ENCODE measurements at places on chromosomes 16 and 17.

DNA sequence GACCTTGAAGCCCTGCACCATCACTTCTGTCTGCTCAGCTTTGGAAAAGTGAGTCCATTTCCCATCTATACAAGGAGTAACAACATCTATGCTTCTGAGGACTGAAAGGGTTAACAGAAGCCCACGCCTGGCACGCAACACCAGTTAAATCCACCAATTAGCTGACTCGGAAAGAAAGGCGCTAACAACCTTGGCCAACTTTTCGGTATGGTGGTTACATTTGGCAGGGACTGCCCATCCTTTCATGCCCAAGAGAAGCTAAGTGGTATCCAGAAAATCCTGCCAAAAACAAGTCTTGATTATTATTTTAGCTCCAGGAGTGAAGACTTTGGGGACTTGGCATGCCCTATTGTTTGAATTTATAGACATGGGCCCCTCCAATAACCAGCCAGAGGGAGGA lies 202.3 kb upstream of the RPL38 start:
- no peak for DNase-seq

DNA sequence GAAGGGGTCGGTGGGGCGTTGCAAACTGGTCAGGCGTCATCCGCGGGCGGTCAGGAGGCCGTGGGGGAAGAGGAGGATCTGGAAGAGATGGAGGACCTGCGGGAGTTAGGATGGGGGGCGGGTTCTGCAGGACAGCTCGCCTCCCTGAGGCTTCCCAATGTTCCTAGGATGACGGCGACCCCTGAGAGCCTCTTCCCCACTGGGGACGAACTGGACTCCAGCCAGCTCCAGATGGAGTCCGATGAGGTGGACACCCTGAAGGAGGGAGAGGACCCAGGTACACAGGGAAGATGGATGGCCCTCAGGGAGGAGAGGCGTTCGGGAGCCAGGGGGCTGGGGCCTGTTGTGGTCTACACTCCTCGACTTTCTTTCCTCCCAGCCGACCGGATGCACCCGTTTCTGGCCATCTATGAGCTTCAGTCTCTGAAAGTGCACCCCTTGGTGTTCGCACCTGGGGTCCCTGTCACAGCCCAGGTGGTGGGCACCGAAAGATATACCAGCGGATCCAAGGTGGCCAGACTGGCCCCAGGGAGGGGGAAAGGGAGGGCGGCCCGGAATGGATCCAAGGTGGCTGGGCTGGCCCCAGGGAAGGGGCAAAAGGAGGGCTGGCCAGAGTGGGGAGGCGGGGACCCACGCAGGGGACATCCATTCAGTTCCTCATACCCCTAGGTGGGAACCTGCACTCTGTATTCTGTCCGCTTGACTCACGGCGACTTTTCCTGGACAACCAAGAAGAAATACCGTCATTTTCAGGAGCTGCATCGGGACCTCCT lies 839 bp downstream of the PLD2 start:
- no peak for DNase-seq

GRCh38 chr16:28191364-28191960 lies 20.3 kb downstream of the XPO6 start:
- no peak for DNase-seq

DNA sequence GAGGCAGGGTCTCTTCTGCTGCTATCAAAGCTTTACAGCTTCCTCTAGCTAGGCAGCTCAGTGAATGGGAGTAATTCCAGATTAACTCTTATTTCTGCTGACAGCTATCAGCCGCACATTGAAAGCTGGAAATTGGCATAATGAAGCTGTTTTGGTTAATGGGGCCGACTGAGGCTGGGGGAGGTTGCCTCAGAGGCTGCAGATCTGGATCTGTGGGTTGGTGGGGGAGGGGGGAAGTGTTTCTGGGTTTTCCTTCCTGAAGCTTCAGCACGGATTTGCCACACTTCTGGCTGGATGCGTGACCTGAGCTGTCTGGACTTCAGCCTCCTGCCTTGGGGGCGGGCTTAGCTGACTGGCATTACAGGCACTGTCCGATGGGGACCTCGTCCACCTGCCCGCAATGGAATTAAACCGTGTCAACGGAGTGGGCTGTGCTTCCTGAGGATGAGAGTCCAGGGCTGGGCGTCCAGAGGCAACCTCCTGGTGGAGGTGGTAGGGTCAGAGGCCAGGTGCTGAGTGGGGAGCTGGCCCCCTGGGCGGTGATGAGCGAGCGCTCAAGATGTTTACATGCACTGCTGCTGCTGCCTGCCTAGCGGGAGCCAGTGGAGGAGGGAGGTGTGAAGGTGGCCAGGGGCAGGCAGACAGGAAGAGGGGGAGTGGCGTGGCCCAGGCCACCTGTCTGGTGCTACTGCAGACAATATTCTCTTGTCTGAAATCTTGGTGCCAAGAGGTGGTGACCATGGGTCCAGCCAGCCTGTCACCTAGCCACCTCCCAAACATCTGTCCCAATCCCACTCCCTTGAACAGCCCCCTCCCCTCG lies 6.7 kb upstream of the ABCC3 start:
- no peak for DNase-seq

DNA sequence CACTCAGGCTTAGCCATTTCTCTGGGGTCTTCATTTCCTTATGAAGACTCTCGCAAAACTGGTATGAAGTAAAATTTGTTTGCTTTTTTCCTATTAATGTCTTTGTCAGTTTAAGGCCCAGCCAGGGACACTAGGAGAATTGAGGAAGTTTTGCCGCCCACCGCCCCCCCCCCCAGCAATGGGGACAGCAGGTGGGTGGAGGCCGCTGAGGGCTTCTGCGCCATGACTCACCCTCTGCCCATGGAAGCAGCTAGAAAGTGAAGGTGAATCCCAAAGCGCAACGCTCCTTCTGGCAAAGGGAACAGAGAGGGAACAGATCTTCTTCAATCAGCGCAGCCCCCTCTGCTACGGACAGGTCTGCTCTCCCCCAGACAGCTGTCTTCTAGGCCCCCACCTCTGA lies 49.7 kb downstream of the MARF1 start:
- DNase-seq: no peak

Data from COLO829 (cell line).